Prostate gland (tissue), 2 donors: ENCODE measurements at places on chromosomes 5 and 9.
A peak's percentile ranks its signal among the peaks of the same experiment; 100 is the strongest.

DNA sequence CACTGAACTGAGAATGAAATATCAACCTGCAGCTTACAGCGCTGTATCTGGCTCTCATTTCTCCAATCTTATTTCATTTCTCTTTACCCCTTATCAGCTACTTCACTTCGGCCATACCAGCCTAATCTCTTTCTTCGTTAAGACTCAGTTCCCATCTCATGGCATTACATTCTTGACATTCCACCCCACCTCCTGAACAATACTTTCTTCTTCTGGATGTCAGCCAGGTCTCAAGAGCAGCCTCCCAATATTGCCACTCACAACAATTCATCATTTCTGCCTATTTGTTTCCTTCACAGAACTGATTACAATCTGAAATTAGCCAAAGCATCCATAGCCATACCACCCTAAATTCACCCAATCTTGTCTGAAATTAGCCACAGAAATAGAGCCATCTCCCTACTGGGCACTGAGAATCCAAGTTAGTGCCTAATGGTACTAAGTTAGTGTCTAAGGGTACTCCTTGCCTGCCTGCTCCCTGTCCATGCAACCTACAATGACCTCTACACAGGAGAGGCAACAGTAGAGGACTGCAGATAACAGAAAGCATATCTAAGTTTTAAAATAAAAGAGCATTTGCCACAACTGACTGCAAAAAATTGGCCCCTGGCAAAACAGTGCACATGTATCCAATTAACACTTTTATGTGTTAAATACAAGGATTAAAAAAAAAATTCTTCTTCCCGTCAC lies 35.2 kb downstream of the SETX start:
- no peak for DNase-seq

- DNase-seq = no peak
Measured at GRCh38 chr9:133597316-133597957, 11.8 kb downstream of the FAM163B start.

GRCh38 chr5:16540421-16540820 lies 74.8 kb upstream of the ZNF622 start:
- no peak for DNase-seq

DNA sequence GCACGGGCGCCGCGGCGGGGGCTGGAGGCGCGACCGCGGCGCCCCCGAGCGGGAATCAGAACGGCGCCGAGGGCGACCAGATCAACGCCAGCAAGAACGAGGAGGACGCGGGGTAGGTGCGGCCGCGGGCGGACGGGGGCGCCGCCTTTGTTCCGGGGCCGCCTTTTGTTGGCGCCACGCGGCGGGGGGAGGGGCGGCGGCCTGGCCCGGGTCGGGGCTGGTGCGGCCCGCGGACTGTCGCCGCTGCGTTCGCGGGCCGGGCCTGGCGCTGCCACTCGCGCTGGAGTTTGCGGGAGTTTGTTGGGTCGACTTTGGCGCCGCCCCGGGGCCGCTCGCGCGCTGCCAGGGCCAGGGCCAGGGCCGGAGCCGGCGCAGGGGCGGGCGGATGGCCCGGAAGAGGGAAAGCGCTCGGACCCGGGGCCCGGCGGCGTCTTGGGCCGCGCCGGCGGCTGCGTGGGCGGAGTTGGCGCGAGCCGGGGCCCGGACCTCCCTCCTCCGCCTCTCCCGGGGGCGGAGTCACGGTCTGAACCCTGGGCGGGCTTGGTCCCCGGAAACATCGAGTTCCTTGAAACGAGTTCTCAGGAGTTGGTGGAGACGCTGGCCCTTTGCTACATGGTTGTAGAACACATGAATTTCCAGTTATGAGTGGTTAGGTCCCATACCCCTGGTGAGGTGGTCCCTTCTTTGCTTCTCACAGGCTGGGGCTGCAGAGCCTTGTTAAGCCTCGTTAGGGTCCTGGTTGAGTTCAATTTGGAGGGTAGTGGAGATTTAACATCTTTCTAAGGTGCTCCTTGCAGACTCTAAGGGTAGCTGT lies 809 bp downstream of the HNRNPAB start:
- peak; percentile 75 for DNase-seq

DNA sequence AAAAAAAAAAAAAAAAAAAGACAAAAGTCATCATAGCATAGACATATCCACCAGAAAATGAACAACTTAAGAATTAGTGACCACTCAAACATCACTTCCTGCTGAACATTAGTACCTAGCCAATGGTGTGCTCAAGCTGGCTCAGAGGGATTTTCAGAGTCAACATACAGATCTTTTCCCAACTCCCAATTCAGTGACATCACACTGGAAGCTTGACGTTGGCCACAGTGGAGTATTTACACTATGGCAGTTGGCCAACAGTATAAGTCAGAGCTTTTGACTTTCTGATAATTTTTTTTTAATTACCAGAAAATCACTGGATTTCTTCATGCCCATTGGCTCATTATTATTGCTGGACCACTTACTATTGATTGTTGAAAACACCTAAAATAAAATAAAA lies 383.5 kb downstream of the ARHGEF28 start:
- DNase-seq = no peak
